Lower lobe of right lung (tissue), 2 donors: ENCODE measurements at places on chromosomes 5 and 9.

DNA sequence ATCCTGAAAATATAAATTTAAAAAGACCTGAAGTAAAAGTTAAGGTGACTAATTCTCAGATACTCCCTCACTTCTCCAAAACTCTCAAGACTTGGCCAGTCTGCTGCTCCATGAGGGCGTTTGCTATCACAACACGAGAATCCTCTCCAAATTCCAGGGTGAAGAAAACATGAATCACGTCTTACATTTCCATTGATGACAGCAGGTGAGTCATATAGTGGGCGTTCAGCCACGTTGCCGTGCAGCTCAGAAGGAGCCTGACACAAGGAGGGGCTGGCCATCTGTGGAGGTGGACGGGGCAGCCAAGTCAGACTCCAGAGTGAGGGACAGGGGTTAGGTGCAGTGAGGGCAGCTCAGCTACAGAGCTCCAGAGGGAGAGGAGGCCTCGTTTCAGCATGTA is 555.1 kb upstream of the ADAMTS16 start:
- DNase-seq, result no peak

DNA sequence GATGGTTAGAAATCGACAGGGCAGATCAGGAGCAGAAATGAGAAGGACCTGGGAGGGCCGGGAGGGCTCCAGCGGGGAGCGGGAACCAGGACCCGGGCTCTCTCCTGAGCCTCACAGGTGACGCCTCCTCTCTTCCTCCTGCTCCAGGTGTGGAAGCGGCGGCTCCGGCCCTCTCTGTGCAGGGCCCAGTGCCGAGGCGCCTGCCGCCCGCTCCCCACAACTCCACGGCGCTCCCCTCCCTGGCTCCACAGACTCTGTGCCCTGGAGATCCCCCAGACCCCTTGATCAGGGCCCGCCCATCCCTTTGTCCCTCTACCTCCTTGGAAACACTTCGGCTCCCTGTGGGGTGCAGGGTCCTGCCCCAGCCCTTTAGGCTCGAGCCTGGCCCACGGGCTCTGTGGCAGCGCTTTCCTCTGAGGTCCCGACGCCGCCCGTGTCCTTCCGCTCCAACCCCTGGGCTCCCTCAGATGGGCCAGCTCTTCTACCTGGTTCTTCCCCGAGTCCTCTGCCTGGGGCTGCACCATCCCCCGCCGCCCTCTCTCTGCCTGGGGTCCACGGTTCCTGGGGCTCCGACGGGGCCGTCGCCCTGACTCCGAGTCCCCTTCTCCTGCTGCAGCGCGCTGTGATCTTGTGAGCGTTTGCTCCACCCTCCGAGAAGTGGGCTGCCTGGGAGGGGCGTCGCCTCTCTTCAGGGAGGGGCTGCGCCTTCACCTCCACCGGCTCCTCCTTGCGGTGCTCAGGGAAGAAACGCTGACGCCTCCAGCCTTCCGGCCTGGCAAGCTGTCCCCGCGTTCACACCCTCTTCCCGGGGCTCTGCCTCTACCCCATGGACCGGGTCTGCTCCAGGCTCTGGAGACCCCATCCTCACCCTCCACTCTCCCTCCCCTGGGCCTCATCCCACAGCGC is 22.4 kb upstream of the SLC6A3 start:
- no peak for DNase-seq

- DNase-seq, result no peak
Observed at GRCh38 chr5:106797996-106798395, 872.7 kb downstream of the EFNA5 start.

DNA sequence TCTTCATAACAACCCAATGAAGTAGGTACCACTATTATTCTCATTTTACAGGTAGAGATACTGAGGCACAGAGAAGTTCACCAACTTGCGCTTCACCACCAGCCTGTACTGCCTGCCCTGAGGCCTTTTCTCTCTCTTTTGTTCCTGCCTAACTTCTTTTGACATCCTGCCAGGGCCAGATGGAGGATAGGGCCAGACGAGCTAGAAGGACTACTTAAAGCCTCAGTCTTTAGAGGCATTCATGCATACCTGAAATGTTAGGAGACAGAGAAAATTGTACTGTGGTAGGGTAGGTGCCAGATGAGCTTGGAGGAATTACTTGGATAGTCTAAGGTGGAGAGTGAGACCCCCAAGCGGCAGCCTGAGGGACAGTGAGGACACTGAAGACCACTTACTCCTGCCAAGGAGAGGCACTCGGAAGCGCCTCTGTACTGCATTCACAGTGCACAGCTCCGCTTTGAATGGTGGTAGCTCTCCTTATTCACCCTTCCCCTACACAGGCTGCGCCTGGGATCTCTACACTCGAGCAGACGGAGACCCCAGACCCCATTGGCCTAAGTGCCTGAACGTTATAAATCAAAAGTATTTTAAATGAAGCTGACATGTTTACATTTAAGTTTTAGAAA is 6.2 kb upstream of the ORM1 start:
- no peak for DNase-seq

GRCh38 chr5:78726571-78726970 is 78.0 kb upstream of the LHFPL2 start:
- no peak for DNase-seq

DNA sequence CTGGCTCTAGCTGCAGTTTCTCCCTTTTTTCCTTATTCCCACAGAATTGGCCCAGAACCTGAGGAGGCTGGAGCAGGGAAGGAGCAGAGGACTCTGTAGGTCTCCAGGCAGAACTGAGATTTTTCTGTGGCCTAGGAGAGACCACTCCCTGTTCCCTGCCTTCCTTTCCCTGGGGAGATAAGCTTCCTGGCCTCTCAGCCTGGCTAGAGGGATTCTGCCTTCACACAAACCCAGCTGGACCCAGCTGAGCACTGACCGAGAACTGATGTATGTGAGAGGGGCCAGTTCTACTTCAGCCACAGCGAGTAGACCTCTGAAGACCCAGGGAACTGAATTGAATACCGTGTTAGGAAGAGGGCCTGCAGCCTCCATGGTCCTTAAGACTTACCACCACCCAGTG is 48.0 kb downstream of the RUSC2 start:
- DNase-seq, result no peak

- DNase-seq, result no peak
Observed at GRCh38 chr5:113354055-113354454, 80.7 kb downstream of the TSSK1B start.

GRCh38 chr9:121966706-121967105 is 126.4 kb downstream of the TTLL11 start:
- DNase-seq, result no peak

GRCh38 chr5:133363807-133364587 is 248.3 kb downstream of the FSTL4 start:
- no peak for DNase-seq

DNA sequence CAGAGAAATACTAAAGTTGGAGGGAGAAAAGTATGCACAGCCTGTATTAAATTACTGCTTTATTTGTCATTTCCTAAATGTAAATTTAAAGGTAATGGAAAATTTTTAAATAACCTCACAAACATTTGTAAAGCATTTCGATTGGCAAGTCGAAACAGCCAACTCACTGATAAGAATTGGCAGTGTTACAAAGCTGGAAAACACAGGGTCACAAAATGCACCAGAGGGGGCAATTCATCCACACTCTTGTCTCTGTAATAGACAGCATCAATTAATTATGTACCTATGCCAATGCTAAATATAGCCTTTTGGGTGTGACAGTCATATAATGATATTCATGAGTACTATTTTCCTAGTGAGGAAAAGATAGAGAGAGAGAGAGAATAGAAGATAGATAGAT is 140.6 kb upstream of the PRLR start:
- no peak for DNase-seq

DNA sequence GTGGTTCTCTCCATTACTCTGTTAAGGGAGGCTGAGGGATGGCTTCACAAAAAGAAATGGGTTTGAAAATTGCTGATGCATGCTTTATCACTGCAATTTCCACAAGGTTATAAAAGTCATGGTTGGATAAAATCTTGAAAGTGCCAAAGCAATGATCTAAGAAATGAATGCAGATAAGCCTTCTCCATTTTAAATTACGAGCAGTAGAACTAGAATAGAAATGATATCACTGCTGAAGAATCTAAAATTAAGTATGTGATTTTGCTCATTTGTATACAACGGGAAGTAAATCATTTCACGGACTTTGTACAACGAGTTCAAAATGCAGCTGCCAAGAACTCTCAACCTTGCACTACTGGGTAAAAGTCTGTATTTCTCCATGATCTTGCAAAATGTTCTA is 299.0 kb downstream of the PRELID2 start:
- no peak for DNase-seq

DNA sequence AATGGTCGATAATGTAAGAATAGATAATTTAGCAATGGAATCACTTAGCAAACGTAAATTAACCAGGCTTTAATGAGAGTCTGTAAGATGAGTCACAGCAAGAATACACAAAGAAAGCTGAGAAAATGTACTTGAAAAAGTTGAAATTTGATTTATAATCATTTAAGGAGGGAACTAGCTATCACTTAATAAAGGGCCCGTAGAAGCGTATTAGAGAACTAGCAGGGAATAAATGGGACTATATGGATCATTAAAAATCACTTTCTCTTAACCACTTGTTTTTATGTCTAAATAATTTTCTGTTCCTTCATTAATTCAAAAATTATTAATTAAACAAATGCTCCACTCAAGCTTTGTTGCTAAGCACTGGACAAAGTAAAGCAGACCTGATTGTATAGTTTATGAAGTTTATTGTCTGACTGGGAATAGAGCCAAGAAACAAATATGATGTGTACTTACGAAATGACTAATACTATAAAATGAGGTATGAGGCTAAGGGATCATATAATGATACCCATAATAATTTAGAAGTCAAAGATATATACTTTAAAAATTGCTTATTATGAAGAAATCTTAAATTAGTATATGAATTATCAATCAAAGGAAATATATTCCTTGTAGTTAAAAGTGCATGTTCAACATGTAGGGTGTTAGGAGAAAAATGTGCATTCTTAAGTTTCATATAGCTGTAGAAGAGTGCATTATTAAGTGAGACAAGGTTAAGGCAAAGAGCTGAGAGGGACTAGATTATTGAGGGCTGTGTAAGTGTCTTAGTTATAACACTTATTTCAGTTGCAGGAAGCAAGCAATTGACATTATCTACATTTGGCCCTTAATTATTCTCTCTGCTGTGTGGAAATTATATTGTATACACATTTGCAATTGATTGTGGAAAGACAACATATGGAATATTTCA is 196.8 kb downstream of the PRDM9 start:
- no peak for DNase-seq

DNA sequence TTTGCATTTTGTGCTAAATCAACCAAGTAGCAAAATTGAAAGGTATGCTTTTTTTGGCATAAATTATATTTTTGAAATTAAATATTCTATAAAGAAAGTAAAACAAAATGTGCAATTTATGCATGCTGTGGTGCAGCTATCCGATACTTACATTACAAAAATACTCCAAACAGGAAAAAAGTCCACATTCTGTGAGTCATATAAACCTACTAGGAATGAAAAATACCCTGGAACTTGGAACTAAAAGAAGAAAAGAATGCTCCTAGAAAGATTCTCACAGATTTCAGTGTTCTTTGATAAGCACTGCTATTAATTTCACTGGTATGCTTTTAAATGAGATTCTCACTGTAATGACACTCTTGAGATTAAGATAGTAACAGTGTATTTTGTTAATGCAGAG is 92.6 kb downstream of the OSMR start:
- no peak for DNase-seq

DNA sequence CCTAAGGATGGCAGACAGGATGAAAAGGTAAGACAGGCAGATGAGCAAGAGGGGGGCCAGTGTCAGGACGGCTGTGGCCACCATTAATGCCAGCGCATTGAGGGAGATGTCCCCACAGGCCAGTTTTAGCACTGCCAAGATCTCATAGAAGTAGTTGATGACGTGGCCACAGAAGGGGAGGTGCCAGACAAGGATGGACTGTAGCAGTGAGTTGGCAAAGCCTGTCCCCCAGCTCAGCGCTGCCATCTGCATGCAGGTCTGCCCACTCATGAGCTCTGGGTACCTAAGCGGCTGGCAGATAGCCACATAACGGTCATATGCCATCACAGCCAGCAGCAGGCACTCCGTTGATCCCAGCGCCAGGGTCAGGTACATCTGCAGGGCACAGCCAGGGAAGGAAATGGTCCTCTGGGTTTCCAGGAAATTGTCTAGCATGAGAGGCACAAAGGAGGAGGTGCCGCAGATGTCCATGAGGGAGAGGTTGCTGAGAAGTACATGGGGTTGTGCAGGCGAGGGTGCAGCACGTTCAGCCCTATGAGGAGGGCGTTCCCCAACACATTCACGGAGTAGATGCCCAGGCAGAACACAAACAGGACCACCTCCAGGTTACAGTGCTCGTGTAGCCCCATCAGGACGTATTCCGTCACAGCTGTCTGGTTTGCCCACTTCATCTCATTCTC is 10.8 kb downstream of the OR13J1 start:
- no peak for DNase-seq

- no peak for DNase-seq
Observed at GRCh38 chr5:171451421-171451820, 32.0 kb downstream of the FGF18 start.
